ENCODE measurements at places on chromosomes 1 and 21.

GRCh38 chr21:44987886-44988606 is 48.2 kb downstream of the SLX9 start:
- no peak for DNase-seq

- DNase-seq, result no peak
These were observed 661.6 kb downstream of the ADGRL2 start for GRCh38 chr1:82462366-82462765.

GRCh38 chr1:110668549-110668948 is 6.2 kb downstream of the KCNA3 start:
- no peak for DNase-seq

DNA sequence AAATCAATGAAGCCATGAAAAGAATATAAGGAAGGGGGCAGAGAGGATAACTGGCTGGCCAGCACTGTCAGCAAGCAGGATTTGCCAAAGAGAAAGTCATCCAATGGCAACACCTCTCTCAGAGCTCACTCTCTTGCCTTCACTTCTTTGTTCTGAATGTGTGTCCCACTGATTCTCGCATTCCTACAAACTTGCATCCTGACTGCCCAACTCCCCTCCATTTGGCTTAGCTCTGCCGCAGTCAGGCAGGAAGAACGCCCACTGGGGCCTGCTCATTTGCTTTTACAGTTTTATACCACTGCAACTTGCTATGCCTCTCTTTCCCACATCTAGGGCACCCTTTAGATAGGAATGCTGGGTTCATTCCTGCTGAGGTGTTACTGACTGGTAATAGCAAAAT is 364.2 kb upstream of the ST6GALNAC5 start:
- DNase-seq, result no peak

- no peak for DNase-seq
These were observed 4.3 kb upstream of the RWDD3 start for GRCh38 chr1:95229706-95230105.

DNA sequence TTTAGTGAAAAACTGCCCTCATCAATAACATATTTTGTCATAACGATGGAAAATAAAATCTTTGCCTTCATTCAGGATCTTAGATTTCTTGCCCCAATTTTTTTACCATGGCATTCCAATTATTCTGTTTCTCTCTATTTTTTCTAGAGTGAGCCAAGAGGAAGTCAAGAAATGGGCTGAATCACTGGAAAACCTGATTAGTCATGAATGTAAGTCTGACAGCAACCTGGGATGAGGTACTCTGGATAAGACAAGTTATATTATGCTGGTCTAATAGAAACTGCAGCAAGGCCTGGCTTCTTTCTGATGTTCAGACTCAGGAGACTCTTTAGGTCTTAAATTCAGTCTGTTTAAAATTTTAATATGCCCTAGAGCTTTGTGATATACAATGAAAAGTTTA is 3.5 kb downstream of the RGS4 start:
- DNase-seq, result no peak

- DNase-seq, result no peak
These were observed 65.1 kb upstream of the ID3 start for GRCh38 chr1:23624440-23624839.

- DNase-seq, result no peak
These were observed 518.1 kb upstream of the NR5A2 start for GRCh38 chr1:199509456-199509855.

DNA sequence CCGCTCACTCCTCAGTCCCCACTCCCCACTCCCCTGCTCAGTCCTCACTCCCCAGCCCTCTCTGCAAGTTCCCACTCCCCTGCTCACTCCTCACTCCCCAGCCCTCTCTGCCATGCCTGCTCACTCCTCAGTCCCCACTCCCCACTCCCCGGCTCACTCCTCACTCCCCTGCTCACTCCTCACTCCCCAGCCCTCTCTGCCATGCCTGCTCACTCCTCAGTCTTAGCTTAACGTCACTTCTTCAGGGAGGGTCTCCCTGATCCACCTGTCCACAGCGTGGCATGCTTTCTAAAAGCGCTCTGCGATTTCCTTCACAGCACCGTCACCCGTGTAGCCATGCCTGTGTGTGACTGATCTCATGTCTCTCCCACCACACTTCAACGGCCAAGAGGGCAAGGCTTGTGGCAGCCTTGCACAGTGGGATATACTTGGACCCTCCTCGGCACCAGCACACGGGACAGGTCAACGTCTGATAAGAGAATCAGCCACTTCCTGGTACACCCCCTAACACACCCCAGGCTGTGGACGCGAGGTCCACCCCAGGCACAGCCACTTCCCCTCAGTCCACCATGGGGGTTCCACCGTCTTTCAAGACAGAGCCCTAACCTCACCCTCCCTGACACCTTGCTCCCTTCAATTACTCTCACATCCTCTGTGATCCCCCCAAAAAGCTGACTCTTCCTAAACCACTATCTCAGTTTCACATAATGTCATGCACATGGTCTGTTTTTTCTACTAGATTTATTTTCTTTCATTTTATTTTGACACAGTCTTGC is 14.0 kb downstream of the PRDM15 start:
- DNase-seq, result no peak

DNA sequence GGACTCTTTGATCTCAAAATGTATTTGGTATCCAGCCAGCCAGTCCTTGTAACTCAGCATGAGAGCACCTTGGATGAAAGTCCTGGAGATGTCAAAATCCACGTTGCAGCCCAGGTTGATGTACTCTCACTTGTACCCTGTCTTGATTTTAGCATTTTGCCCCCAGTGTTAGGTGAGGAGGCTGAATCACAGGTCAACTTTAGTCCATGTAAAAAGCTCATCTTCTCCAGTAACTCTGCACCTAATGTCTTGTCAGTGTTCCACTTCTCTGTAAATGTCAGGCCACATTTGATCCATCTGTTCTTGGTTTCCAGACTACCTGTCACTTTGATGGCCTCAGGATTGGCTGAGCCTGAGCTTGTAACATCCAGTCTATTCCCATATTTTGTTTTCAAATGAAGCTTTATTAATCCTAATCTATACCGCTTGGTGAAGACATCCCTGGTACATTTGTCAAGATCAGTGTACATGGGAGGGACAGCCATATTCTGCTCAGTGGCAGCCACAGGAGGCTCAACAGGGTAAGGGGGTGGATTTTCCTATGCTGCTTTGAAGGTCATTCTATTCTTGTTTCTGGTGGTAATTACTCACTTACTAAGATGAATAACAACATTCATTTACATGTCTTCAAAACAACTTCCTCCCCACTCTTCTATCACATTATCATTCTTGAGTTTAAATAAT is 24.1 kb upstream of the FCRL3 start:
- no peak for DNase-seq

DNA sequence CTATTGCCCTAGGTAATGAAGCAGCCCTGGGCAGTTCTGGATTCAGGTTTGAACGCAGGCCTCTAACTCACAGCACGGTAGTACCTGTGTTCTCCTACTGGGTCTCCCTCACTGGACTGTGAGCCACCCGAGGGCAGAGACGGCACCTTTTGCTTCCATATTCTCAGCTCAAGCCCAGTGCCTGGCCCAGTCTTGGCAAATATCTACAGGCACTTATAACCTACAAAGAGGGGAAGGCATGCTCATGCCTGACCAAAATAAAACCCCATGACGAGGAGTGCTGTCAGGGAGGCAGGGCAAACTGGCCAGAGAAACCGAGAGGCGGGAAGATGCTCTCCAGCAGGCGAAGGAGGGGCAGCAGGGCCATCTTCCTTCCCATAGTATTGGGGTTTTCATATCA is 91.1 kb downstream of the DDX20 start:
- no peak for DNase-seq

Measured in thymus (tissue), 14 donors.